ENCODE measurements at places on chromosomes 5 and 9.

GRCh38 chr5:142938266-142938880, 168.2 kb downstream of the ARHGAP26 start:
- no peak for DNase-seq

DNA sequence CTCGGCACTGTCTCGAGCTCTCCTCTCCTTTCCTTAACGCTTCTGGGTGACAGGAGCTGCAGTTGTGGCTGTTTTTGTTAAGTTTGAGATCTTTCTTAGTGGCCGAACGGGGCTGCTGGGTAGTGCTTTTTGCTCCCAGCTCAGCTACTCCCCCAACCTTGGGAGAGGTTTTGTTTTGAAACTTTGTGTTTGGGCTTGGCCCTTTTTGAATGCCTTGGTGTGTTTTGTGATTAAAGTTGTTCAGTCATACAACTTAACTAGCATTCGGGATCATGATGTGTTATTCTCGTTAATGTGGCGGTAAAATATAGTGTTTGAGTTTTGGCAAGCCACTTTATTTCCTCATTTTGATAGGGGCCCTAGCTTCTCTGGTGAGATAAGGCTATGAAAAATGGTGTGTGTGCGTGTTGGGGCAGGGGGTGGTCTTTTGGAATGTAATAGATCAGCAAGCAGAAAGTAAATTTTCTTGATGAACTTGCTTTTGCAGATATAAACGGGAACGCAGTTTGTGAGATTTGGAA, 1.1 kb downstream of the KDM3B start:
- no peak for DNase-seq

GRCh38 chr5:61744690-61745619, 412.9 kb downstream of the ZSWIM6 start:
- DNase-seq, result no peak

DNA sequence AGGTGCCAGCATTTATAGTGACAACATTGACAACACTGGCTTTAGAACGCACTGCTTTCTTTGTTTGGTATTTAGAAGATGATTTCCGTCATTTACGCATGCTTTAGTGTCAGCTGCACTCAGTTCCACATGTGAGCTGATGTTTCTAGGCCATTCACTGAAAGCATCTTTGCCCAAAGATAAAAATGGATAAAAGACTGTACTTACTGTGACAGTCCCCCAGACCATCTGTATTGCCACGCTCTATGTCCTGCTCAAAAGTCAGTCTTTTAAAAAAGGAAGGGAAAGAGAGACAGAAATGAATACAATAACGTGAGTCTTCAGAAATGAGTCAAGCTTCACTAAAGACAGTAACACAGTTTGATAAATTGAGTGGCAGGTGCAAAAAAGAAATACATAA, 99.3 kb downstream of the SEMA6A start:
- no peak for DNase-seq

GRCh38 chr5:107367939-107368338, 302.8 kb downstream of the EFNA5 start:
- DNase-seq, result no peak

GRCh38 chr9:87089929-87090328, 142.6 kb upstream of the GAS1 start:
- no peak for DNase-seq

DNA sequence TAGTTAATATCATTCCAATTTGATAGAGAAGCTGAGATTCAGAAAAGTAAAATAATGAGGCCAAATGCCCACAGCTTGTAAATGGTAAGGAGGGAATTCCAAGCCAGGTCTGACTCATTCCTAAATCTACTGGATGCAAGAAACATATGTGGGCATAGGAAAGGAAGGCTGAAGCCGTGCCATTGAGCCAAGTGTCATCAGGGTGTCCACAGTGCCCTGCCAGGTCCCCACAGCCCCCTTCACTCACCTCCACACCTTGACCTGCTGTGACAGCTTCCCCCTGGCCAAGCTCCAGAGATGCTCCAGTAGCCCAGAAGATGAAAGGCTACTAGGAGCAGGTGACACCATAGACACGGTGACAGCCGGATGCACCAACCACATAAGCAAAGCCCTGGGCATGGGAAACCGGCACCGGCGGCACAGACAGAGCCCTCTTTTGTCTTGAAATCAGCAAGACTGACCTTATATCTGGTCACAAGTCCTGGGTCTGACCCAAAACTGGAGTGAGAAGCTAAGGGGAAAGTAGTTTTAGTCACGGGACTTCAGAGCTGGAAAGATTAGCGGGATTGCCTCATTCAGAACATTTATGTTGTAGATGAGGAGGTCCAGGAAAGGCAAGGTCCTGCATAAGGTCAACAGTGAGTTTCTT, 20.1 kb upstream of the FAT2 start:
- DNase-seq, result no peak
